Epithelial cell of alveolus of lung (primary cell): ENCODE measurements at places on chromosomes 5 and 9. TPM values are rescaled to one million over a fixed set of nuclear protein-coding genes. Genes with fewer than 3 reads are reported as not detected.

GPR107 gene
- total RNA-seq, result 23.0 and 23.6 TPM in 2 replicates

INSL4 gene
- not detected in 2 replicates for total RNA-seq

IL6ST gene
- total RNA-seq, result 306 and 408 TPM in 2 replicates

SKP2 gene
- total RNA-seq, result 22.5 and 24.0 TPM in 2 replicates

OLFML2A gene
- total RNA-seq, result 15.8 and 89.3 TPM in 2 replicates

COL23A1 gene
- total RNA-seq, result not detected in 2 replicates

LCN15 gene
- not detected in 2 replicates for total RNA-seq

AQP3 gene
- 1.3 and 17.7 TPM in 2 replicates for total RNA-seq

LEAP2 gene
- 0.32 TPM in 1 of 2 replicates, not detected in the other for total RNA-seq

ADAMTS16 gene
- total RNA-seq, result 0.08 and 0.52 TPM in 2 replicates

SPATA9 gene
- total RNA-seq, result not detected in 2 replicates

FBN2 gene
- 27.3 and 95.8 TPM in 2 replicates for total RNA-seq

ECSCR gene
- total RNA-seq, result 0.80 and 1.3 TPM in 2 replicates
